ENCODE measurements at places on chromosomes 3 and 15. TPM values are rescaled to one million over a fixed set of nuclear protein-coding genes. Genes with fewer than 3 reads are reported as not detected.

The LRIG1 gene
- total RNA-seq, result 1.5 TPM

DNA sequence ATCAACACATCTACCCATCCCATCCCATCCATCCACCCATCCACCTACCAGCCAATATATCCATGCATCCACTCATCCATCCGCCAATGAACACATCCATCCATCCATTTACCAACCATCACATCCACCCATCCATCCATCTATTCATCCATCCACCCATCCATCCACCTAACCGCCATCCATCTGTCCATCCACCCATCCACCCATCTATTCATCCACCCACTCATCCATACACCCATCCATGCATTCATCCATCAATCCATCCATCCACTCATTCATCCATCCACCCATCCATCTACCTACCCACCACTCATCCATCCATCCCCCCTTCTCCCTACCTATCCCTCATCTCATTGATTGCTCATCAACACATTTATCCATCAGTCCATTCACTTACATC lies 47.6 kb upstream of the SEC13 start:
- no peak overlapping the region for H3K27ac ChIP-seq
- no peak overlapping the region for H3K4me3 ChIP-seq
- no peaks in the 10 kb centered on the region for H3K27me3 ChIP-seq

GRCh38 chr15:54571576-54571975 lies 593.3 kb downstream of the UNC13C start:
- H3K27me3 ChIP-seq, result no peaks in the 10 kb centered on the region
- no peak for DNase-seq
- no peak overlapping the region for H3K4me3 ChIP-seq
- no peaks in the 10 kb centered on the region for H3K36me3 ChIP-seq

DNA sequence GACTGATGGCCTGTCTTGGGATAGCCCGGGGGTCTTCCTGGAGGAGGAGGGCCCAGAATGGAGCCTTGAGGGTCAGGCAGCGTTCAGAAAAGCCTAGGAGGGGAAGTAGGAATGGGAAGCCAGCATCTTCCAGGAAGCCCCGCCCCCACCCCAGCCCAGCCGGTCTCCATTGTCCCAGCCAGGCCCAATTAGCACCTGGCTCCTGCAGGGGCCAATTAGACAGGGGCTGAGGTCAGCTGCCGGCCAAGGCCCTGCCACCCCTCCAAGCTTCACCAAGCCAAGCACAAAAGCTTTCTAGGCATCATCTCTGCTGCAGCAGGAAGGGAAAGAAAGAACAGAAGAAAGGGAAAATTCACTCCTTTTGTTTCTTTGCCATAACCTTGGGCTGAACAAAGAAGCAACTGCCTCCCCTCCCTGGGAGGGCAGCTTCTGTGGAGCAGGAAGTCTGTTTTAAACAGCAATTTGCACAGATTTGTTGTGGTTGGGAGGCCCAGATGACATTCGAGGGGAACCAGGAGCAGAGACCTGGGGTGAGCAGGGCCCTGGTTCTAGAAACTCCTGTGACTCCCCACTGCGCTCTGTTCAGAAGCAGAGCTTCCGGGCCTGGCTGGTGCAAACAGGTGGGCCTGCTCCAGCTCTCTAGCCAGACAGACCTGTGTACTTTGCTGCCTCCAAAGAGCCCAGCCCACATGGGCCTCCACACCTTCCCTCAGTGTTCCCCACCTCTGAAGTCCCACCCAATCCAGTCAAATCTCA lies 47.7 kb downstream of the CYP11A1 start:
- DNase-seq, result no peak
- no peaks in the 10 kb centered on the region for H3K27me3 ChIP-seq

GRCh38 chr15:36591536-36592411 lies 12.3 kb downstream of the CDIN1 start:
- H3K4me3 ChIP-seq, result no peak overlapping the region
- H3K36me3 ChIP-seq, result no peaks in the 10 kb centered on the region
- H3K27me3 ChIP-seq, result no peaks in the 10 kb centered on the region

- H3K36me3 ChIP-seq, result no peaks in the 10 kb centered on the region
- H3K4me3 ChIP-seq, result no peak overlapping the region
- H3K4me1 ChIP-seq, result peaks cover 4% of the 10 kb centered on the region
- no peak overlapping the region for H3K27ac ChIP-seq
Measured at GRCh38 chr3:113769551-113769950, 22.7 kb downstream of the ATP6V1A start.

DNA sequence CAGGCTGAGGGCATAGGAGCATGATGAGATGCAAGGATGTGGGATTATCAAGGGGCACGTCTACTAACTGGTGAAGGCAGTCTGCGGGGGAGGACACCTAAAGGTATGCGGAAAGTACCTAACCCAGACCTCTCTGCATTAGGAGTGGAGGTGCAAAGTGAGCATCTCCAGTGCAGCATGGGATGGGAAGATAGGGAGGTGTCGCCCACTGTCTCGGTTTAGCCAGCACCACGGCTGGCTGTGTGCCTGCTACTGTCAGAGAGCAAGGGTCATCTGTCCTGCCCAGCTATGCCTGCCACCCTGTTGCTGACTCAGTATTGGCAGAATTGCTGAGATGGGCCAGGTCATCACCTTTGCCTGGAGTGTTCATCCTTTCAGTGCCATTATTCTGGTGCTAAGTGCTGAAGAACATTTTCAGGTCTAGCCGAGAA lies 40.1 kb downstream of the OXNAD1 start:
- no peak for DNase-seq
- no peak overlapping the region for H3K4me3 ChIP-seq
- H3K4me1 ChIP-seq, result no peaks in the 10 kb centered on the region
- H3K36me3 ChIP-seq, result no peaks in the 10 kb centered on the region
- no peak overlapping the region for H3K27ac ChIP-seq
- H3K27me3 ChIP-seq, result no peaks in the 10 kb centered on the region

DNA sequence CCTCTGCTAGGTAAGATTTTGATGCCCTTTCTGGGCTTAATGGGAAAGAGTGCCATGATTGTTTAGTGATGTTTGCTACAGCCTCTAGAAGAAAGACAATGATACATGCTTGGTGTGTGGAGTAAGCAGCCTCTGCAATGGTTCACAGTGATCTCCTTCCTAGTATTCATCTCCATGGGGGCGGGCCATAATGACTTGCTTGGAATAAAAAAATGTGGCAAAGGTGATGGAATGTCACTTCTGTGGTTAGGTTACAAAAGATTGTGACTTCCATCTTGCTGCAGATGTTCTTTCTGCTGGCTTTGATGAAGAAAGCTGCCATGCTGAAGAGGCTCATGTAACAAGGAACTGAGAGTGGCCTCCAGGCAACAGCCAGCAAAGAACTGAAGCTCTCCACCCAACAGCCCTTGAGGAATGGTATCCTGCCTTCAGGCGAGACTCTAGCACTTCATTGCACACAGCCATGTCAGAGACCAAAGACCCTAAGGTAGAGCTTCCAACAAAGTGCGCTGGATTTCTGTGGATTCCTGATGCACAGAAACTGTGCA lies 139.1 kb upstream of the LRIG1 start:
- no peak for DNase-seq
- no peak overlapping the region for H3K4me3 ChIP-seq
- H3K27ac ChIP-seq, result no peak overlapping the region
- no peaks in the 10 kb centered on the region for H3K36me3 ChIP-seq
- no peaks in the 10 kb centered on the region for H3K27me3 ChIP-seq

All from adrenal gland (tissue), 19 donors.